Common myeloid progenitor, CD34-positive (primary cell): ENCODE measurements at places on chromosomes 7 and 10.

DNA sequence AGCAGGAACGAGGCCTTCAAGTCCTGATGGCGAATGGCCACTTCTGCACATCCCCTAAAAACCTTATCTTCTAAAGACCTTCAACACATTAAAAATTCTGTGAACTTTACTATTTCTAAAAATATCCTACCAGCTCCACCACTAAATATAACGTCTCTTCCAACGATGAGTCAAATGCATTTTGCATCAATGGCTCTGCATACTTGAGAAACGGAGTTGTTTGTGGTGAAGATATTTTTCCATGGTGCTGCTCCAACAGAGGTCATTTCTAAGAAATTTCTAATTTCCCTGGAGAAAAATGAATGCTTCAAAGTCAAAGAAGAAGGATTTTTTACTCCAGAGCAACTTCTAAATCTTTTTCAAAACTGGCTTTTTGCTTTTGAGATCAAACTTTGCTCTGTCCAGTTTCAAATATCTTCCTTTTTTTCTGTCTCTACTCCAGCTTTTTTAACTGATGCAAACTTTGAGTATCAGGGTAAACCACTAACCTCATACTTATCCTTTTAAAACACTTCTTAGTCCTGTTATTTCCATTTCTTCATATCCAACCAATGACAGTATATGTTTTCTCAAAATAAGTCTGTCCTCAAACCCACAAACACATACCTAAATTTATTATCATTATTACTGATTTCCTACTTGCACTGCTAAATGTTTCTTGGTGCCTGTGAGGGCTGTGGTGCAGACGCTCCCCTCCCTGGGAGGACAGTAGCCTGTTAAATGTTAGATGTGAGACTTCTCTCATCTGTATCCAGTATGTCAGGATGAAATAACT, 258.1 kb downstream of the KLF6 start:
- DNase-seq: no peak

GRCh38 chr10:119005362-119006043, 24.0 kb upstream of the NANOS1 start:
- no peak for DNase-seq

- no peak for DNase-seq
Observed at GRCh38 chr10:23611308-23612029, 172.6 kb downstream of the OTUD1 start.

- DNase-seq: no peak
Observed at GRCh38 chr10:97805949-97806348, 34.1 kb upstream of the SFRP5 start.

- DNase-seq: no peak
Observed at GRCh38 chr7:111333010-111333409, 229.3 kb downstream of the IMMP2L start.

- peak; percentile 15 for DNase-seq
Observed at GRCh38 chr10:14653271-14654161, 121.2 kb downstream of the FAM107B start.

DNA sequence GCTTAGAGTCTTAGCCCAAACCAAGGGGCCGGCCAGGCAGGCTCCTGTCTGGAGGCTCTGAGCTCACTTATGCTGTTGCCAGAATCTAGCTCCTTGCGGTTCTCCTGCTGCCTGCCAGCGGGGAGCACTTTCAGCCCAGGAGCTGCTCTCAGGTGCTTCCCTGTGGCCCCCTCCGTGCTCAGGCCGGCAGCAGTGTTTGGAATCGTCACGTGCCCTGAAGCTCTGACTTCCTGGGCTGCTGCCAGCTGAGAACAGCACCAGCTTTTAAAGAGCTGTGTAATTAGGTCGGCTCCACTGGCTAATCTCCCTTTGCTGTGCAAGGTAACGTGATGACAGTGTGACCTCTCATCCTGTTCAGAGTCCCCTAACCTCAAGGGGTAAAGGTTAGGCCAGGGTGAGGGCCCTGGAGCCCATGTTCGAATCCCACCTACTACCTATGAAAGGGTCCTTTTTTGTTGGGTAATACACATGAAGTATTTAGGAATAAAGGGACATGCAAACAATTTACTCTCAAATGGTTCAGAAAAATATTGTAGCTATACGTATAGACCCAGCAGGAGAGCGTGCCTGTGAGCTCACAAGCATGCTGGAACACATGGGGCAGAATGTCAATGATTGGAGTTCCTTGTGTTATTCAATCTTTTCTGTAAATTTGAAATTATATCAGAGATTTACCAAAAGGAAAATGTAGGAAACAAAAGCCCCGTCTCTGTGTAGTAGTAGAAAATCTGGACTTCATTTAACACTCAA, 16.6 kb downstream of the ZNF862 start:
- no peak for DNase-seq

DNA sequence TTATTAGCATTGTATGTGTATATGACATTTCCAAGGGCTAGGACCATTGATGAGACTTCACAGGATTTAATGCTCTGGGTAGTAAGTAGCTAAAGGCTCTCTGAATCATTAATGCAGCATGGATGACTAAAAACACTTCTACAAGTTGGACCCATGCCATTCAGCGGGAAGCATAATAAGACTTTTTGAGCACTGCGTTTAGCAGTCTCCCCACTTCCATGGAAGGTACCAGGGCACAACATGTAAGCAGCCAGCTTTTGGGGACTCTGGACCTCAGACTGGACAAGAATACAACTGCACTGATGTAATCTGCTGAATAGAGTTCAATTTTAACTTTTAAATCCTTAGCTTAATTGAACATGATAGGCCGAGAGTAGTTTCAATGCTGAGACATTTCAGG, 191.7 kb upstream of the IMMP2L start:
- no peak for DNase-seq

DNA sequence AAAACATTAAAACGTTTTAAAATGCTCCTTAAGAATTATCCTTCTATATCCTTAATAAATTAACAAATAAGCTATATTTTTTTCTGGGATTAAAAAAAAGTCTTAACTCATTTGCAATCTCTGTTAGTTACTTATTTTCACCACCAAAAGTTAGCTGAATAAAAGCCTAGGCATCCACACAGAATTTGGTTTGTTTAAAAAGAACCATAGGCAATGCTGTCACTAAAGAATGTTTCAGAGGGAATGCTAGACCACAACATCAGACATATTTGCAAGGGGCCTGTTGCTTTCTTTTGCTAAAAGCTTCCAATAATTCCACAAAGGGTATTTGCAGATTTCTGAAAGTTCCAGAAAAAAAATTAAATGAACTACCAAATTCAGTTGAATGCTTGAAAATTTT, 244.2 kb downstream of the POU6F2 start:
- DNase-seq: no peak

DNA sequence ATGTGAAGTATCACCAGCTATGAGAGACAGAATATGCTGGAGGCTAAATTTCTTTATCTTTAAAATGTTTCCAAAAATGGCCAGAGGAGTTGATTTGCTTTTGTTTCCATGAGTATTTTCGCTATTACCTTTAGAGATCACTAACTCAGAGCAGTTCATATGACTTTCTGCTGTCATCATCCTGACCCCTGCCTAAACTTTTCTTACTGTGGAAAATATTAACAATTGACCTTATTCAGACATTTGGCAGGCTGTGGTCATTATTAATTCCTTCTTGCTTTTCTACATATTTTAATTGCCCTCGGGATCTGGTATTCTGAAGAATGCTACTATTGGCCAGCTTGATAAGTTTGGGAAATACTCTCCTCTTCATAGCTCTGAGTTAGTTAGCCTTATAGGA, 156.5 kb downstream of the EXOC4 start:
- no peak for DNase-seq

- peak; percentile 63 for DNase-seq
Observed at GRCh38 chr10:1368842-1369171, 312.6 kb downstream of the WDR37 start.

DNA sequence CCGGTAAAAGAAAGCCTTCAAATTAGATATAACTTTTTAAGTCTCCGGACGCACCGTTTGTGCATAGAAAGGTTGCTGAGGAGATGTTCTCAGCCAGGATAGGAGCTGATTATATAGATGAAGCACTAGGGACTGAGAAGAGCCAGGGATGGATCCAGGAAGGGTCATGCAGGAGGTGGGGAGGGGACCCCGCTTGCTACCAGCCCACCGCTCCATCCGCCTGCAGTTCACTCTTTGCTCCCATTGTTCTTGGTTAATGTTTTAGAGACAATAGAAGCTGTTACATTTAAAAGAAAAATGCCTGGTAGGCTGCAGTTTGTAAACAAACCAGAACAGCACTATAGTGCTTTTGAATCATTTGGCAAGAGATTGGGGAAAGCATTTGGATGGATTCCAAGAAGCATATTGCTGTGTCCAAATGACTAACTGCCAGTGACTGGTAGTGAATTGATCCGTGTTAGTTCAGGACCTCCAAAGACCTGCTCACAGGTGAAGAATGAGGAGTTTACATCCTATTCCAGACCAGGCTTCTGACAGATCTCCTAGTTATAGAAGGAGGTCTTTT, 175.9 kb upstream of the TAC1 start:
- no peak for DNase-seq

- no peak for DNase-seq
Observed at GRCh38 chr7:68967598-68967997, 630.7 kb upstream of the AUTS2 start.

DNA sequence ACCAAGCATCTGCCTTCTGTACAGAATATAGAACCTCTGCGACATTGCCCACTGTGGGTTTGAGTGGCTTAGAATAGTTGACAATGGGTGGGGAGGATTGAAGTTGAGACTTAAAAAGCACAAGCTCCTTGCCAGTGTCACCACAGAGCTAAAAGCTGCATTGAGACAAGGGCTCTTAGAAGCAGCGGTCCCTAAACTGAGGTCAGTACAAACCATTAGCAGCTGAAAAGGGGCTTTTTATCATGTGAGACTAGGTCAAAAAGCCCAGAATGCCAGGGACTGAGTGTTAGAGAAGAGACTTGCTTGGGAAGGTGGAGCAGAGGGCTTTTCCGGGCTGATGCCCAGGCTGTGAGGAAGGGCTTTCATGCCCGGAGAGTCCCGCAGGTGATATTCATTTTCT, 91.3 kb downstream of the POU6F2 start:
- no peak for DNase-seq

DNA sequence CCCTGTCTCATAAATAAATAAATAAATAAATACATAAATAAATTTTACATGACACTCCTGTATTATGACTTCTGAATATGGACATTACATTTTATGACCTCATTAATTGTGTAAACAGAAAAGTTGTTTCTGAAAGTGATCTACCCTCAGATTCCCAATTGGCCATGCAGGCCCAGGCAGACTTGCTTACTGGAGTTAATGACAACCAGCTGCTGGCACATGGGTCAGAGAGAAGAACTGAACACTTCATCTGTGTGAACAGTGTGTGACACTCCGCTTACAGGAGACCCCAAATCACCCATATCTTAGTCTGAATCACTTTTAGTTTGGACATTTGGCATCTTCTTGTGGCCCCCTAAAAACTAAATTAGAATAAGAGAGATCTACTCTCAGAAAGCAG, 31.4 kb downstream of the PARP12 start:
- DNase-seq: no peak

GRCh38 chr7:54841772-54842697, 83.0 kb upstream of the SEC61G start:
- peak; percentile 2 for DNase-seq

GRCh38 chr7:111528331-111528730, 34.0 kb downstream of the IMMP2L start:
- peak; percentile 55 for DNase-seq

GRCh38 chr10:126207851-126208250, 180.4 kb downstream of the ADAM12 start:
- no peak for DNase-seq

DNA sequence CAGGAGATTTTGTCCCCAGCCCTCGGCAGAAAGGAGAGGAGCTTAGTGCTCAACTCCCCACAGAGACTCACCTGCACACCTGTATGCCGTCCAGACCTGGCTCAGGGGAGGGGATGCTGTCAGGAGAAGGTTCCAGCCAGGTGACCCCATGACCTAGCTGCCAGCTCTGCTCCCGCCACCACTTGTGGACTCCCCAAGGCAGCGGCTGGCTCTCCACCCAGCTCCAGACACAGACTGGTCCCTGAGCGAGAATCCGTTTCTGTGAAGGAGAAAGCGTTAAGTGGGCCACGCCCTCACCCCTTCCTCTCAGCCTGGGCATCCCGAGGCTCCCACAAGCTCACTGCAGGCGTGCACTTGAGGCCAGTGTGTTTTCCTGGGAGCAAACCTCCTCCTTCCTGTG, 76.4 kb downstream of the RGS10 start:
- no peak for DNase-seq

DNA sequence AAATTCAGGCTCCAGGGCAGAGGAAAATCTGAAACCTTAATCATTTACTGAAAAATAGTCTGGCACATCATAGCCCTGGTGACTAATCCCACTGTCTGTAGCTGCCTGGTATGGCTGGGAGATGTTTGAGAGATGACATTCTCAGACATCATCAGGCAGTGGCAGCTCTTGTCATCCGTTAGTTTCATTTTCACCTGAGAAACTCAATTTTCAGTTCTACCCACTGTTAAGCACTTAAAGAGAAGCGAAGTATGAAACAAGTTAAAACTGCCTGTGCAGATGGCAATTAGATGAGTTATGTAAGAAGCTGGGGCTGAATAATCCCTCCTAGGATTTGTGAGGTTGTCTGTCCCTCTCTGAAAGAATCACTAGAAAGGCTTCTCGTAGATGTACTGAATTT, 150.2 kb downstream of the NSUN6 start:
- no peak for DNase-seq

- DNase-seq: peak; percentile 31
Observed at GRCh38 chr7:151608031-151608551, 88.4 kb upstream of the RHEB start.

DNA sequence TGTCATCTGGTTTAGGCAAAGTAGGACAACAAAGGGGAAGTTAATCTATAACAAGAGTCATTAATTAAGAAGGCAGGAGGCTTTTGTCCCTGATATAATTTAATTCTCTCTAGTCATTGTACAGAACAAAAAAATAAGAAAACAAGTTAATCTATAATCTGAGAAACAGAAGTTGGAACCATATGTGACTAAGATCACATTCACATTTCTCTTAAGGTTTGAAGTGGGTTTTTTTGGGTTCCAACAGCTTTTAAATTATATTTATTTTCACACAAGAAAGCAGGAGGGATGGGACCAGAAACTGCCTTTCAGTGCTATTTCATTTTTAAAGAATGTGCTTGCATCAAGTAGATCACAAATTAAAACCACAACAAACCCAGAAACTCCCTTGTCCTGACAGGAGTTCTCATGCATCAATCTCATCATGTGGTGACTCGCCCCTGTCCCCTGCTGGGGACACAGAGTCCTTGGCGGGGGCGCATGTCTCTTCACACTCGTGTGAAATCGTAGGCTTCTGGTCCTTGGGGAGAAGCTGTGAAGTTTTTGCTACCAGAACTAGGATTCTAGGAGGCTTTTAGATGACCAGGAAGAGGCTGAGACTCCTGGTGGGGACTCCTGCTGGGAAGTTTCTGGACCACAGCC, 10.1 kb upstream of the OPN4 start:
- peak; percentile 18 for DNase-seq

DNA sequence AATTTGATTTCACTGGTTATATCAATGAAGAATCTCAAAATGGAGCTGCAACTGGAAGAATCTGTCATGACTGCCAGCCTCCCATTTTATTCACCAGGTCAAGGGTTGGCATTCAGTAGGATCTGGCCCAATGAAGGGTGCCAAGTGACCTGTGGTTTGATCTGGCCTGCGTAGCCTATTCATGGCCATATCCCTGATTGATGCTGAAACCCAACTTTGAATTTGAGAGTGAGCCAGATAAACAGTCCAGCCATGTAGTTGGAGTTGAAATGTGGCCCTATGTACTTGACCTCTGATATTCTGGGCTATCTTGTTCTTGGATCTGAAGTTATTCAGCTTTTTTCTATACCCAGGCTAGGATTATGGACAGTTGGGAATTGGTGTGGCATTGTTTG, 1.5 kb downstream of the MKLN1 start:
- DNase-seq: no peak
